ENCODE measurements at places on chromosomes 11 and 22.
A peak's percentile ranks its signal among the peaks of the same experiment; 100 is the strongest.

- DNase-seq = no peak
These were observed 22.5 kb downstream of the CAVIN3 start for GRCh38 chr11:6297831-6298230.

DNA sequence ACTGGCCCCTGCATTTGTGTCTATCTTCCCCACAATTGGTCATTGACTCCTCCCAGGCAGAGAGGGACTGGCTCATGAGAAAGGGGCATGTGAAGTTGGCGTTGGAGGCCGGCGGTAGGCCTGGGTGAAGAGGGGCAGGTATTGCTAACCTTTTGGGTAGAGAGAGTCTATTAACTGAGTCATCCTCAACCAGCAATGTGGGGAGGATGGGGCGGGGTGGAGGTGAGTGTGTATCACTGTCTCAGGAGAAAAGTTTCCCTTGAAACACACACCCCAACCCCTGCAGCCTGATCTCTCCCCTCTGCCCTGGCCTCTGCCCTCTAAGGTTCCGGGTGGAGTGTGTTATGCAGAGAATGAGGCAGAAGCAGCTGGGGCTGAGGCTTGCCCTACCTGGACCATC is 60.1 kb upstream of the PHF21B start:
- no peak for DNase-seq

DNA sequence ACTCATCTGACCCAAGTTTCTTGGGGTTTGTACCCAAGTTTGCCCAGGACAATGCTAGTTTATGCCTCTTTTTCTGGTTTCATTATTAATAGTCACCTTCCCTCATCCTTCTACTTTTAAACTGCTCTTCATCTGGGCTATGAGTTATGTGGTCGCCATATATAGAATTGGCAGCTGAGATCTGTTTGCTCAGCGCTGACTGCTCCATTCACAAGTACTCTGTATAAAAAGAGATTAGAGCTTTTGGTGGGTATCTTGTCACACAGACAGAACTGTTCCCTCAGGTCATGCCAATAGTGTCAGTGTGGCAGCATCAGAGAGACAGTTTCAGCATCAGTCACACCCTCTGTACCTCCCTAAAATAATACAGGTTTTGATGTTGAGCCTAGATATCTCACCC is 326.0 kb downstream of the RAB38 start:
- DNase-seq = no peak

DNA sequence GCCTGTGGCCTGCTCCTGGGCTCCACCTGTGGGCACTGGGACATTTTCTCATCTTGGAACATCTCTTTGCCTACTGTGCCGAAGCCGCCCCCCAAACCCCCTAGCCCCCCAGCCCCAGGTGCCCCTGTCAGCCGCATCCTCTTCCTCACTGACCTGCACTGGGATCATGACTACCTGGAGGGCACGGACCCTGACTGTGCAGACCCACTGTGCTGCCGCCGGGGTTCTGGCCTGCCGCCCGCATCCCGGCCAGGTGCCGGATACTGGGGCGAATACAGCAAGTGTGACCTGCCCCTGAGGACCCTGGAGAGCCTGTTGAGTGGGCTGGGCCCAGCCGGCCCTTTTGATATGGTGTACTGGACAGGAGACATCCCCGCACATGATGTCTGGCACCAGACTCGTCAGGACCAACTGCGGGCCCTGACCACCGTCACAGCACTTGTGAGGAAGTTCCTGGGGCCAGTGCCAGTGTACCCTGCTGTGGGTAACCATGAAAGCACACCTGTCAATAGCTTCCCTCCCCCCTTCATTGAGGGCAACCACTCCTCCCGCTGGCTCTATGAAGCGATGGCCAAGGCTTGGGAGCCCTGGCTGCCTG is 1.4 kb downstream of the SMPD1 start:
- DNase-seq = no peak

DNA sequence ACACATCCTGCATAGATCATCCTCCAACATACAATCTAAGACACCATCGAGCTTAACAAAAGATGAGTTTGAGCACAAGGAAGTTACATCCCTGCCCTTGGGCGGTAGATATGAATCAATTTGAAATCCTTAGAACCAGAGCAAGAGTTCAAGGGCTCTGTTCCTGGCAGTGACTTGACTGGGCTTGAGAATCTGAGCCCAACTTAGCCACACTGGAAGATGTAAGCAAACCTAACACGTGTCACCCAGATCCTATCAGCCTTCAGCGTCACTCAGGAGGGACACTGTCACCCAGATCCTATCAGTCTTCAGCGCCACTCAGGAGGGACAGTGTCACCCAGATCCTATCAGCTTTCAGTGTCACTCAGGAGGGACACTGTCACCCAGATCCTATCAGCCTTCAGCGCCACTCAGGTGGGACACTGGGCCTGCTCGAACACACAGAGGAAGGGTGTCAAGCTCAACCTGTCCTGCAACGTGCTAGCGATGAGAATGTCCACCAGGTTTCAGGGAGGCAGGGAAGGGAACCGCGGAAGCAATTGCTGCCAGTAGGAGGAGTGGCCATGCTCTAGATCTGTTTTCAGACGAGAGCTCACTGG is 32.8 kb upstream of the CTSD start:
- no peak for DNase-seq

DNA sequence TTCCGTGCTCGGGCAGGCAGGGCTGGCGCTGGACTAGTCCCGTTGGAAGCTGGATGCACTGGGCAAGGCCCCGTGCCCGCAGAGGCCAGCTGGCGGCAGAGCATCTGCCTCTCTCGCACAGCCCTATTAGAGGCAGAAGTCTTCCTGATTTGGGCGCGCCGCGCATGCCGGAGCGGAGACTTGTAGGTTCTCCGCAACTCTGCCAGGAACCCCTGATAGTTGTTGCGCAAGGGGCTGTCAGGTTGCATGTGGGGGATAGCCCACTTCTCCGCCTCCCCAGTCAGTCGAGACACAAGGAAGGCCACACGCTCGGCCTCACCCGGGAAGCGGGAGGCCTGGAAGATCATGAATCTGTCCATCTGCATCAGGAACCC is 1.2 kb downstream of the RTL6 start:
- DNase-seq = no peak

DNA sequence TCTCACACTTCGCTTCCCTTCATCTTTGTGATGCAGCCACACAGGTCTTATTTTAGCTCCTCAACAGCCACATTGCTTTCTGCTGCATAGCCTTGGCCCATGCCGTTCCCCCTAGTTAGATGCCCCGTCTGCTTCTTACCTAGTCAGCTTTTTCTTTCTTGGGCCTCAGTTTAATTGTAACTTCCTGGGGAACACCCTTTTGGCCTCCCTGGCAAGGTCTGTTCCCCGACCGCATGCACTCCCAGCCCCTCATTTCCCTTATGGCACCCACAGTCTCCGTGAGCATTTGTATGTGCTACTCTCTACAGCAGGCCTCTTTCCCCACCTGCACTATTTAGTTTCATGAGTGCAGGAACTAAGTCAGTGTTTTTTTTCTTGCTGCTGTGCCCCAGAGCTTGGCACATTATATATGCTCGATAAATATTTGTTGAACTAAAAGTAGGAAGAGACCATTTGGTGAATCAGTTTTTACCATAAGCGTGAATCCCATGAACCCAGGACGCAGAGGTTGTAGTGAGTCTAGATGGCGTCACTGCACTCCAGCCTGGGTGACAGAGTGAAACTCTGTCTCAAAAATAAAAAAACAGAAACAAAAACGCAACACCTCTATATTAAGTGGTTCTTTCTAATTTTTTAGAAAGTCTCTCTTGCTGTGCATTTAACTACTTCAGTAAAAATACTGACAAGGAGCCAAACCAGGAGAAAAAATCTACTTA is 38.5 kb downstream of the TNRC6B start:
- no peak for DNase-seq

- no peak for DNase-seq
These were observed 99.1 kb upstream of the MTNR1B start for GRCh38 chr11:92870196-92870832.

DNA sequence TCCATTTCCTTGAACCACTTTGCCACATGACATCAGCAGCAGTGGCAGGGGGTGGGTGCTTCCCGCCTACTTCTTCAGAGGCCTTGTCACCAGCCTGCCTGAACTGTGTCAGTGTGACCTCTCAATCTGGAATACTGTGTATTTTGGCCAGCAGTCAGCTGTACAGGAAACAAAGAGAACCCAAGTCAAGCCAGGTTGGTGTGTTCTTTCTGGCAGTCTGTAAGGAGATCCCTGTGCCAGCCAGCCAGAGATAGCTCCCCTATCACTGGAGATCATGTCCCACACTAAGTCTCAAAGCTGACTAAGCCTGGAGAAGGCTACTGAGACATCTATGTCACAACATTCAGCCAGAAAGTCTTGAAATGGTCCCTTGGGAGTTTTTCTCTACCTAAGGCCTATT is 142.1 kb downstream of the TRPC6 start:
- DNase-seq = no peak

DNA sequence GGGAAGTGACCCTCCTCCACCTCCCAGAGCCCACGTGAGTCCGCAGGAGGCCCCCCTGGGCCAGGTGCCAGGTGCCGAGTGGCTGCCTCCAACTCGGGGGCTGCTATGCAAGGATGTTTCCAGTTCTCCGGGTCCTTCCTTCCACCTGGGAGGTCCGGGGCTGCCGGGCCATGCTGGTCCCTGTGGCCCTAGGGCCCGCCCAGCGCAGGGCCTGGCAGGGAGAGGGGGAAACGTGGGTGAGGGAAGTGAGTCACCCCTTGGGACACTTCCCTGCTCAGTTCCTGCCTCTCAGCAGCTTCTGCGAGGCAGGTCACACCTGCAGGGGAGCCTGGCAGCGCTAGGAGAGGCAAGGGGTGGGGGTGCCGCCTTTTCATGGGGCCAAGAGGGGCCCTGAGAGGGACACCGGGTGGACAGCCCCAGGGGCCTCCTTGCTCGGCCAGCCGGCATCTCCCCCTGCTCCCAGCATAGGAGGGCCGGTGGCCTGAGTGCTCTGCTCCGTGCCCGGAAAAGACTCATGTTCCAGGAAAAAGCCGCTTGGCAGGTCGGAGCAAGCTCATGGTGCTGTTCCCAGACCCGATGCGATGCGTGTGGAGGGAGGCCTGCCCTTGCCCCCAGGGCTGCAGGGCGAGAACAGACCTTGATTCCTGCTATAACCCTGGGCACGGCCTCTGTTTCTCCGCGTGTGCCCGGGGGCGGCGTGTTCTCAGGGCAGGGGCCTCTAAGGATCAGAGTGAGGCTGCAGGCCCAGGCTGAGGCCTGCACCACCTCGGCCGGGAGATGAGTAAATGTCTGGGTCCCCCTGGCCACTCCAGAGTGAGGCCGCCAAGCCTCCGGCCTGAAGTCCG is 30.3 kb upstream of the WNT7B start:
- no peak for DNase-seq

GRCh38 chr22:49210606-49211005 is 617.1 kb downstream of the BRD1 start:
- no peak for DNase-seq

DNA sequence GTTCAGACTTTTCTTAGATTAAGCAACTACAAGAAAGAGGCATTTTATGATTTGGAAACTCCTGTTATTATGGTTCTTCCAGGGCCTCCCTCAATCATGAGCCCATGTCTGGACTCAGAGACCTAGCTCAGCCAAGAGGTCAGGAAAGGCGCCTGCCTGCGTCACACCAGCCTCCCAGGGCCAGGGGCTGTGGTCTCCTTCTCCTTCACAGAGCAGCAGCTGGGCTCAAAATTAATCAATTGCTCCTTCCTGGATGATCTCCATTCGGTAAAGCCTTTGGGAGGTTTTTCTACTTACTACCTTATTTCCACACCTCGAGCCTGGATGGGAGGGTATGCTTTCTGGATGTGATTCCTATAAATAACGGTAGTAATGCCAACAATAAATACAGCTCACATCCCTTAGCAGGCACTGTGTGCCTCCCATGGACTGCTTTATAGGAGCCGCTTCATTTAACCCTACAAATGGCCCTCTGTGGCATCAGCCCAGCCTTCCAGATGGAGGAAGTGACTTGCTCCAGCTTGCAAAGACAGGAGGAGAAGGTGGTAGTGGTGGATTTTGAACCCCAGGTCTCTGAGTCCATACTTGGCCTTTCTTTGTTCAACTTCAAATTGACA is 1445.6 kb downstream of the TBC1D22A start:
- DNase-seq = no peak

DNA sequence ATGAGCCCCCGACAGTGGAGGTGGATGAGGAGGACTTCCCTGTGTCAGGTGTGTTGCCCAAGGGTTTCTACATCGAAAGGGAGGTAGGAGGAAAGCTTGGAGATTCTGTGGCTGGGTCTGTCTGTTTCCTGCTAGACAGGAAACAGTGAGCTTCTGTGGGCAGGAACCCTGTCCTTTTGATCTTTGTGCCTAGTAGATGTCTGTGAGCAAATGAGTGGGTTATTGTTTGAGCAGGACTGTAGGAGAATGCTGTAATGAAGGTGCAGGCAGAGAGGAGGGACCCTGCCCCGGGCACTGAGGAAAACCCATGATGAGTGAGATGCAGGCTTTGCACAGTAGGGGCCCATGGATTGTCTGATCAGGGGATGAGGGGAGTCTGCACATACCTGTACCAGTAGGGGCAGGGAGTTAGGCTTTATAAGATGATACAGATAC is 14.0 kb downstream of the USP35 start:
- peak; percentile 43 for DNase-seq

DNA sequence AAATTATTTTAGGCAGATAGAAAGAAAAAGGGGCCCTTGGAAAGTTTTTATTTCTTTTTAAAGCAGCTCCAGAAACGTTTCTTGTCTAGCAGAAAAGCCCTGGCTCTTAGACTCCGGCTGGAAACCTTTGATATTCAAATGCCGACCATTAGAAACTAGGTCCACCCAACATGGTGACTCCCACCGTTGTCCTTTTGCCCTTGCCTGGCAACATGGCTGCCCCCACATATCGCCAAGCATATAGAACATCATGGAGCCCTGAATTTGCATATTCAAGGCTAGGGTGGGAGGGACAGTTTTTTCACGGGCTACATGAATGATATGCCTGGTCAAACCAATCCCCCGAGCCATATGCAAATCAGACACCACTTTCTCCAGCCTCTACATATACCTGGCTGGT is 1379.0 kb downstream of the LRRC4C start:
- DNase-seq = no peak

DNA sequence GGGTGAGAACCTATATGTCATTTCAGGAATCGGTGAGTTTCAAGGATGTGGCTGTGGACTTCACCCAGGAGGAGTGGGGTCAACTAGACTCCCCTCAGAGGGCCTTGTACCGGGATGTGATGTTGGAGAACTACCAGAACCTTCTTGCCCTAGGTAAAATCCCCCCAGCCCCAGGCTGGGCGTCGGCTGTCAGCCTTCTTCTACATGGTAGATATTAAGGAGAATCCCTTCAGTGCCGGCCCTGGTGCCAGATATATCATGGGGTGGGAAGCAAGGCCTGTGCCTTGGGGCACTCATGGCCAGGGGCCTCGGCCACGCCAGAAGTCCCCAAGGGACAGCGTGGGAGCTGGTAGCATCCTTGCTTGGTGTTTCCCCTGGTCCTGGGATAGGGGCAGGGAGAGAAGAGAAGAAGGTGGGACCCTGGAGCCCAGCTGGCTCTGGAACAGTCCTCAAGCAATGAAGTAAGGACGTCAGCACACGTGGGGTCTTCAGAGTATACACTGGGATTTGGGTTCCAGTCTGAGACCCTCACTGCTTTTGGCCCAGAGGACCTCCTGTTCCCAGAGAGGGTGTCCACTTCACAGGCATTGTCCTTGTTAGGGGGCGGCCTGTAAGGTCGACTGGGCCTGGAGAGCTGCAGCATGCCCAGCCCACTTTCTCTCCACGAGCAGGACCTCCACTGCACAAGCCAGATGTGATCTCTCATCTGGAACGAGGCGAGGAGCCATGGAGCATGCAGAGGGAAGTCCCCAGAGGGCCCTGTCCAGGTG is 6.8 kb downstream of the ZNF74 start:
- DNase-seq = no peak
